ENCODE measurements at places on chromosomes 1 and 21.

- no peak for DNase-seq
These were observed 18.6 kb upstream of the MOB3C start for GRCh38 chr1:46635205-46635604.

GRCh38 chr1:194225821-194226220 is 1039.4 kb upstream of the B3GALT2 start:
- no peak for DNase-seq

DNA sequence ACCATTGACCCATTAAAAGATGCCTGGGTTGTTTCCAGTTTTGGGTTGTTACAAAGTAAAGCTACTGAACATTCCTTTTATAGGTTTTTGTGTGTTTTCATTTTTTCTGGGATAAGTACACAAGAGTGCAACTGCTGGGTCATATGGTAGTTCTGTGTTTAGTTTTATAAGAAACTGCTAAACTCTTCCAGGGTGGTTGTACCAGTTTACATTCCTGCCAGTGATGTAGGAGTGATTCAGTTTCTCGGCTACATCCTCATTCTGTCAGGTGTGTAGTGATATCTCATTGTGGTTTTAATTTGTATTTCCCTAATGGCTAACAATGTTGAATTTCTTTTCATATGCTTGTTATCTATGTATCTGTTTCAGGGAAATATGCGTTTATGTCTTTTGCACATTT is 58.5 kb upstream of the DNAJC6 start:
- DNase-seq: no peak

DNA sequence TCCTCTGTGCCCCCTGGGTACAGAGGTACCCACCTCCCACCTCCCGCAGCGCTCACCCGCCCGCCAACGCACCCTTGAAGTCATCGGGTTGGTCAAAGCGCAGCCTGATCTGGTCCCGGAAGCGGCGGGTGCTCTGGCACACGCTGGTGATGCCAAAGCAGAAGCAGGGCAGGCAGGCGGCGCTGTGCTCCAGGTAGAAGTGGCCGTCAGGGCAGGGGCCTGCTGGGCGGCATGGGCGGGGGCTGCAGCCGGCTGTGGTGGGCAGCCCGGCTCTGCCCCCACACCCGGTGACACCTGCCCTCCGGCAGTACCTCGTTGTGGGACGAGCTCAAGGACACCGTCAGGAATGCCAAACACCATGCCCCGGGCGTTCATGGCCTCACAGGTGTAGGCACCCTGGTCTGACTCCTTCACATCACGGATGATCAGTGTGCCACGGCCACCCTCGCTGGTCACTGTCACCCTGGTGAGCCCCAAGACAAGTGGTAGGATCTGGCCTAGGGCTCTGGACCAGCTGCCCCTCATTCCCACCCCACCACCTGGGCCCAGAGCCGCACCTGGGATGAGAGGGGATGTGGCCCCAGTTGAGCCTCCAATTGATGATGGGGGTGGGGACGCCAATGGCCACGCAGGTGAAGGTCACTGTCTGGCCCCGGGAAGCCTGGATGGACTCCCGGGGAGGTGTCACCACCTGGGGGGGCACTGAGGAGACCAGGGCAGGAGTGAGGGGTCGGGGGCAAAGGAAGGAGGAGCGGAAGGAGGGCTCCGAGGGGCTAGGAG is 52.5 kb downstream of the HSPG2 start:
- no peak for DNase-seq

DNA sequence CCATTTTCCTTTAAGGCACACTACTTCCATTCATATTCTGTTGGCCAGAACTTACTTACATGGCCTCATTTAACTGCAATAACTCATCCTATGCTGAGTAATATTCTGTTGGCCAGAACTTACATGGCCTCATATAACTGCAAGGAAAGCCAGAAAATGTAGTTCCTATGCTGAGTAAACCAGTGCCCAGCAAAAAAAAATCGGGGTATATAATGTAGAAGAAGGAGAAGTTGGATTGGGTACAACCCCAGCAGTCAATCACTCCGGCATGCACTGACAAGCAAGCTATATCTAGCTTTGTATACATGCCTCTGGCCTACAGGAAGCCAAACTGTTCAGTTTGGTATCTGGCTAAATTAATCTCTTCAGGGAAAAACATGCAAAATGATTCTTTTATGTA is 39.4 kb upstream of the PPIH start:
- DNase-seq: no peak

DNA sequence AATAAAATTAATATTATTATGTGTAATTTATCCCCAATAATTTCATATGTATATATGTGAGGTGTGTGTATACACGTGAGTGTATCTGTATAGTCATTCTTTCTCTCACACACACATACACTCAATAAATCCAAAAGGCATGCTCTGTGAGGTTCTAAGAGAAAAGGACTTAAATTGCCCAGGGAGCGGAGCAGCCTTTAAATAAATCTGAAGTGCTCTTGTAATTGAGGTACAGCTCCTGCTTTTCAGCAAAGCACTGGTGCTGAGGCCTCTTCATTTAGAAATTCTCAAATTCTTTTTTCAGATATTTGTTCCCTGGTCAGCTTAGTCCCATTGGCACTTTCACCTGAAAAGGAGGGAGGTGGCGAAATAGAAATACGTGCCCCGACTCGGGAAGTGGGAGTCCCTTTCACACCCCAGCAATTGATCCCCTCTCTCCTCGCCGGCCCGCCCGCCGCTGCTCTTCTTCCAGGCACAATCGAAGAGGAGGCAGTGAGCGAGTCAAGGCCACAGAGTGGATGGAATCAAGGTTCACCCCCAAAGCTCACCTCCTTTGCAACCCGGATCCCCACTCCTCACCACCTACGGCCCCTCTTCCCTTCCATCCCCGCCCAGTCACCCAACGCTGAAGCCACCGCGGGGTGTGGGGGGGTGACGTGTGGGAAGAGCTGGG is 944 bp downstream of the PLPPR5 start:
- DNase-seq: no peak

- peak; percentile 17 for DNase-seq
These were observed 41.9 kb upstream of the TNFRSF1B start for GRCh38 chr1:12124693-12125421.

- DNase-seq: no peak
These were observed 87.3 kb upstream of the TLR5 start for GRCh38 chr1:223230161-223230881.

DNA sequence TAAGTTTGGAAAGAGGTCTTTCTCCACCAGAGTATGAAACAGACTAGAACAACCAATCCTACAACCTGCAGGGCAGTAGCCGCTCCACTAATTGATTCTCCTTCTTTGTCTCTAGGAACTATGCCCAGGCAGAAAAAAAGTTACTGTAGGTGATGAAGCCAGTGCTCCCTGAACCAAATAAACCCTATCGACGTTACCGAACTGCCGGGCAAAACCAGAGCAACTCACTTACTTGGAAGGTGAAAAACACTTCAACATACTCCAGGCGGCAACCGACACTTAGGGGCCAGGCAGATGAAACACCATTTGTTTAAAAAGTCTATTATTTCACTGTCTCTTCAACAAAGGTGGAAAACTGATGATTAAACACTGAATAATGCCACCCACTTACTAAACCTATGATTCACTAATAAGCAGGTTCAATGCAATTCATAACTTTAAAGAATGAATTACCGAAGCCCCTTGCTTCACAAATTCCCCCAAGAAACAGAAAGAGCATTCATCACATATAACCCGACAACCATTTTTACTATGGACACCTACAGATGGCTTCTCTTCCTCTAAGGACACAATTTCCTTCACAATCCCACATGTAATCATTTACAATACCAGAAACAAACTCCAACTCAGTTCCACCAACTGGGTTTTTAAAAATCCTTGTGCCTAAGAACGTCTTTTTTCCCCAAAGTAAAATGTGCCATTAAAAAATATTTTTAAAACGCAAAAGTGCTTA is 1.6 kb downstream of the NRIP1 start:
- DNase-seq: no peak

GRCh38 chr1:92291372-92291999 is 7.3 kb downstream of the GLMN start:
- DNase-seq: no peak

GRCh38 chr1:29224356-29224837 is 6.3 kb downstream of the MECR start:
- no peak for DNase-seq

- DNase-seq: no peak
These were observed 362.8 kb downstream of the KCNH1 start for GRCh38 chr1:210771131-210771530.

DNA sequence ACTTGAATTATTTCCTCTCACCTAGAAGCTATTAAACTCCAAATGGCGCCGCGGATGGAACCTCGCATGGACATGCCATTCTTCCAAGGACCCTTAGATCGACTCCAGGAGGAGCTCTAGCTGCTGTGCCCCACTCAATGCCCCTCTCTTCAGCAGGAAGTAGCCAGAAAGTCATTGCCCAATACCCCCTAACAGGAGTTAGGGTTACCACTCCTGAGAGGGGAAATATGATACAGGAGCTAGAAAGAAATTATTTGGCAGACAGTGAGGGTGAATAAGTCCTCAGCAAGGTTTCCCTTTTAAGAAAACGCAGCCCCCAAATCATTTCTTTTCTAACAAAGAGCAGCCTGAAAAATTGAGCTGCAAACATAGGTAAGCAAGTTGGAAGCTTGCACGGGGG is 28.6 kb downstream of the TFB2M start:
- no peak for DNase-seq

DNA sequence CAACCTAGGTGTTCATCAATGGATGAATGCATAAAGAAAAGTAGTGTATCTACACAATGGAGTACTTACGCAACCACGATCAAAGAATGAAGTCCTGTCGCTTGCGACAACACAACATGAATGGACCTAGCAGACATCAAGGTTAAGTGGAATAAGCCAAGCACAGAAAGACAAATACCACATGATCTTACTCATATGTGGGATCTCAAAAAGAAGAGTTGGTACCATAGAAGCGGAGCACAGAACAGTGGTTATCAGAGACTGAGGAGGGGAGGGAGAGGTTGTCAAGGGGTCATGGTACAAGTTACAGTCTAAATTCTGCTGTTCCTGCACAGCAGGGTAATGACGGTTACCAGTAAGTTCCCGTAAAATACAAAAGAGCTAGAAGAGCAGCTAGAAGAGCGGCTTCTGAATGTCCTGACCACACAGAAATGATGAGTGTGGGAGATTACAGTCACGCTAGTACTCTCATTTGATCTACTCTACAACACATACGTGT is 36.7 kb downstream of the NPHP4 start:
- no peak for DNase-seq

DNA sequence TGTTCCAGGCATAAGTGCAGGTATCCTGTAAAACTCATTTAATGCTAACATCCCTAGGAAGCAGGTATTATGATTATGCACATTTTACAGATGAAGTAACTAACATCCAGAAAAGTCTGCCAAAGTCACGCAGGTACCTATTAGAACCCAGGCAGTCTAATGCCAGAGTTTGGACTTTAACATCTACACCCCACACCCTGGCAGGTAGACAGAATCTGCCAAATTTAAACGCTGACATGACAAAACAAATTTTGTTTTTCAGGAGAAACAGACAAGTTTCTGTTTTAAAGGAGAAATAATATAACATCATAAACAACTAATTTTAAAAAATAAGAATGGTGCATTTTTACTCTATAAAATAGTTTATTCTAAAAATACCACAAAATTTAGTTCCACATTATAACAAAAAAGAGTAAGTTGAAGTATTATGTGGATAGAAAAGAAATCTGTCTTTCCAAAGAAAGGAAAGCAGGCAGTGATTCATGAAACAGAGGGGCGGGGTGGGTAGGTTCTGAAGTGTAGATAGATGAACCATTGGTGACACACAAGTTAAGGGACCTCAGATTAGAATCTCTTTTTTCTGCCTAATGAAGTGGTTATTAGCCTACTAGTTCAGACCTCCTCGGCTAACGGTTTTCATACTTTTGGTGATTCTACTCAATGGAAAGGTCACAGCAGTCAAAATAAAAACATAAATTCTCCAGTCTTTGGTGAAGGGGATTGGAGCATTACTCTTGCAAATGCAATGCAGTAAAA is 1.7 kb downstream of the ASPM start:
- DNase-seq: no peak

- no peak for DNase-seq
These were observed 24.4 kb downstream of the ZBTB17 start for GRCh38 chr1:15951341-15952153.

GRCh38 chr1:188270497-188270896 is 1441.7 kb downstream of the PLA2G4A start:
- no peak for DNase-seq

- DNase-seq: no peak
These were observed 871 bp downstream of the PLA2G2F start for GRCh38 chr1:20139776-20140612.

DNA sequence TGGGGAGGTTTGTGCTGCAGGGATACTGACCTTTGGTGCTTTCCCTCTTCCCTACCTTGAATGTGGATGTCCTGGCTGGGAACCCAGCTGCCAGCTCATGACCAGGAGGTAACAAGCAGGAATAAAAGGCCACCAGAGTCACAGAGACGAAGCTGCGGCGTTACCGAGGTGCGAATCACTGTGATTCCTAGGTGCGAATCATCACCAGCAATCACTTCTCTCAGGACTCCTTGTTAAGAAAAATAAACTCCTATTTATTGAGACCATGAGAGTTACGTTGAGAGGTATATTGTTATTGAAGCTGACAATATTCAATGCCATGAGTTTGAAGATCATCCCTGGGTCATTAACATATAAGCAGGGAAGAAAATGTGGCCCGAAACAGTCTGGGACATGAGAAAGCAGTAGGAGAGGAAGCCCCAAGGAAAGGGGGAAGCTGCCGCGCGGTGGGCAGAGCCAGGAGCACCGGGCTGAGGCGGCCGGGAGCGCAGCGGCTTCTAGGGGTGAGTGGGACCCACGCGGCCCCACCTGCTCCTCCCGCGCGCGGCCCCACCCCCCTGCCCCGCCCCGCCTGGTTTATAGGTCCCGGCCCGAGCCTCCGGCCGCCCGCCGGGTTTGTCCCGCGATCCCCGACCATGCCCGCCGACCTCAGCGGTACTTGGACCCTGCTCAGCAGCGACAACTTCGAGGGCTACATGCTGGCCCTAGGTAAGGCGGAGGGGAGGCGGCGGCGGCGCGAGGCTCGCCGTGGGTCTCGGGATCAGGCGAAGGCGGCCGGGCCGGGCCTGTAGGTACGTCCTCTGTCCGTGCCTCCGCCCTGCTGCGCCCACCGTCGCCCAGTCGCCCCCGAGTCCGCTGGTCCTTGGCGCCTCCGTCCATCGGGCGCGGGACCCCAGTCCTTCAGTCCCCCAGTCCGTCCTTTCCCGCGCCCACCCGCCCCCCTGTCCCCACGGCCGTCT is at the start of gene RBP7:
Gene RBP7, plus strand, starts transcription at position 605 of the 959 bp plus-strand sequence. Its CDS starts 31 bp downstream, at position 636.
- no peak for DNase-seq

- DNase-seq: no peak
These were observed 38.0 kb downstream of the NAV1 start for GRCh38 chr1:201576914-201577313.

- DNase-seq: no peak
These were observed 60.6 kb downstream of the WARS2 start for GRCh38 chr1:119079881-119080280.

- no peak for DNase-seq
These were observed 59.0 kb downstream of the TSEN15 start for GRCh38 chr1:184110272-184111204.

GRCh38 chr21:31176080-31176551 is 137.8 kb upstream of the KRTAP19-8 start:
- DNase-seq: no peak
